ENCODE measurements at places on chromosomes 7 and 10.

- no peak for DNase-seq
These were observed 284.9 kb upstream of the COBL start for GRCh38 chr7:51601461-51601860.

DNA sequence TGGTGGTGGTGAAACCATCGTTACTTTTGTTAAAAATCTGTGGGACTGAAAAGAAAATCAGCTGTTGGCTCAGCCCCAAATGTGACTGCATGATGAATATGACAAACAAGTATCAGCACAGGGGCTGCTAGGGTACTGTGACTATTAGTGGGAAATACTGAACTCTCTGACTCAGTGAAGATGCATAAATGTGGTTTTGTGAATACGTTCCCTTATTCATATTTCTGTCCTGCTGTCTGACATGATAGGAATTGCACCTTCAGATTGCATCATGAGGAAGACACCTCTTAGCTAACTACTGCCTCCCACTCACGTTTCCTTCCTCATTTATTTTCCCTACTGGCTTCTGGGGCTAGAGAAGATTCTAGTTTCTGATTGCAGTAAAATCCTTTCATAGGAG lies 1.4 kb downstream of the CLEC5A start:
- DNase-seq = no peak

DNA sequence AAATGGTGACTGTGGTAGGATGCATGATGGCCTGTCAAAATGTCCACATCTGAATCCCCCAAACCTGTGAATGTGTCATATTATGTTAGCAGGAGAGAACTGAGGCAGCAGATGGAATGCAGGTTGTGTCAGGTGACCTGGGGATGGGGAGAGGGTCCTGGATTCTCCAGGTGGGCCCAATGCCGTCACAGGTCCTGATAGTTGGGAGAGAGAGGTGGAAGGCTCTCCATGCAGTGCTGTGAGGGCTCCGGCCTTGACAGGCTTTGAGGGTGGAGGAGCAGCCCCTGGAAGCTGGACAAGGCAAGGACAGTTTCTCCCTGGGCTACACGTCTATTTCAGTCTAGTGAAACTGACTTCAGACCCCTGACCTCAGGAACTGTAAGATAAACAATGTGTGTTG lies 330.9 kb upstream of the ZNF32 start:
- no peak for DNase-seq

DNA sequence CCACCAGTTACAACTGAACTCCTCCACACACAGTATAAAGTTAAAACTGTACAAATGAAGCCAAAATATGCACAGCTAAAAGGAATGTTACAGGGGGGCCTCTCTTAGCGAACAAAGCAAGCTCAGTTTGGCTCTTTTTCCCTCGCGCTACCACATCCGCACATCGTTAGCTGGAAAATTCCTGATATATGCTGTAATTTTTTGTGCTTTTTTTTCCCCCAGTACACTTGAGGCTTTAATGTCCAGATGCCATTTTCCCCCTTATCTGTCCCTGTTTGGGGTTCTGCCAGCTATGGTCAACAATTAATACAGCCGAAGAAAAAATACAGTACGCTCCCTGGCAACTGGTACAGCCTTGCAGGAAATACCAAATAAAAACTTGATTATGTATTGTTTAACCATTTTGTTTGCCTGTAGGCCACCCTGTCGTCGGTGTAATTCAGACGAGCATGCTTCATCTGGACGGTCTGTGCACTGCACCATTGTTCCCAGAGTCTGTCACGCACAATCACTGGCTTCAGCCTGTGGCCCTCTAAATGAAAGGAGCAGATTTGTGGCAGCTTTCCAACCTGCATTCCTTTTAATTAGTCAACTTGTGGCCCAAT lies 108.1 kb upstream of the FAM133B start:
- peak; percentile 67 for DNase-seq

GRCh38 chr7:47938574-47939165 lies 9.6 kb downstream of the PKD1L1 start:
- DNase-seq = no peak

DNA sequence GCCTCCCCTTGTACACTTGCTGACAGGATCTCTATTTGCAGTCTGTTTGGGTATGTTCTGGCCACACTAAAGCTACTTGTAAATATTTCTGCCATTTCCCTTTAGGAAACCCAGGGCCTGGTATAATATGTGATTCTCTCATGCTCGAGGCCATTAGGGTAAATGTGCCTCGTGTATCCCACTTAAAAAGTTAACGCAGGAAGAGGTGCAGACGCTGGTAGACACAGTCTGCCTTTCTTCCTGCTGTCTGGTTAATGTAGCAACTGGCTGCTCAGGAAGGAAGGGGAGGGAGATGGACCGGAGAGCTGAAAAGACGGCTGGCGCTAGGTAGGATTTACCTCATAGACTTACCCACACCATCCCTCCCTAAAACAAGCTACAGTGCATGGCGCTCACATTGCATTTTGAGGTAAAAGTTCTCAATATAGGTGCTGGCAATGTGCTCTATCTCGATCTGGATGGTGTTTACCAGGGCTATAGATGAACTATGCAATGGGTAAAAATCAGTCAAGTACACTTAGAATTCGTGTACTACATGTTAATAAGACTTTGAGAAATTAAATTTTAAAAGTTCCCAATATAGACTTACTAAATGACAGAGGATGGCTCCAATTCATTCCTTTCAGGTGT lies 125.9 kb downstream of the JAZF1 start:
- DNase-seq = peak; percentile 43

DNA sequence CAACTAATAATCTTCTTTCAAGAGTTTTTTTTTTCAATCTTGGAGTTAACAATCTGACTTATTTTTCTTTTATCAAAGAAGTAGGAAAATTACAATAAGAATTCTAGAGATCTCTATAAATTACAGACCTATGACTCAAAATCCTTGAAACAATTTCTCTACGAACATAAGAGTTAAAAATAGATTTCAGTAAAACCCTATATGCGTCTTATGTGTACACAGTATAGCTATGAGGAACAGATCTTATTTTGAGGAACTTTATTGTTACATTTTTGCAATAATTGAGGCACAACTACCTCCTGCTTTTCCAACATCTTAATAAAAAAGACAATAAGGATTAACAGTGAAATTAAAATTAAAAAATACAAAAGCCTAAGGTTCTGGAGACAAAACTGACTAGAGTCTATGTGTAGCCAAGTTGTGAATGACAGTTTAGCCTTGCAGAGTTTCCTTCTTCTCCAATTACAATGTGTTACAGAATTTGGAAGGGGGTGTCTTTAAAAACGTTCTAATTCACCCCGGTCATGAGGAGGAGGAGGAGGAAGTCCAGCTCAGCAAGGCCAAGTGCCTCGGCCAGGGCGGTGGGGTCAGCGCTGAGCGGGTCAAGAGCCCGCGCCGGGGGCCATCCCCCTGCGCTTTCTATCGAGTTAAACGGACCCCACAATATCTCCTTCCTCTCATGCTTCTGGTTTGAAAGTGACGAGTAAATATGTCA lies 40.5 kb downstream of the AMZ1 start:
- no peak for DNase-seq

- DNase-seq = peak; percentile 46
These were observed 59.3 kb downstream of the NUDCD3 start for GRCh38 chr7:44431091-44431608.

DNA sequence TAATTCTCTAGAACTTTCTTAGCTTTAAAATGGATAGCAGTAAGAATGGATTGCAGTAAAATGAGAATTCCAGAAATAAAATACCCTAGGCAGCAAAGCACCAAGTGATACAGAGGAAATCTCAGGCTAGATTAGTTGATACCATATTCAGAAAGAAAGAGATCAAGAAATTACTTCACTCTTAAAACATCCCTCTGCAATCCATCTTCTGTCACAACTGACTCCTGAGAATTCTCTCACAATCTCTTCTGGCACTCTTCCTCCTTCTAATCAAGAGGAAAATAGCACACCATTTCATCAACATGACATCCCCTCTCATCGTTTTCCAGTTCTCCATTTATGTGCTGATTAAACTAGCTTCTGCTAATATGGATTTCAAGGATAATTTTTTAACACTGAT lies 42.2 kb upstream of the LAMB1 start:
- DNase-seq = no peak

DNA sequence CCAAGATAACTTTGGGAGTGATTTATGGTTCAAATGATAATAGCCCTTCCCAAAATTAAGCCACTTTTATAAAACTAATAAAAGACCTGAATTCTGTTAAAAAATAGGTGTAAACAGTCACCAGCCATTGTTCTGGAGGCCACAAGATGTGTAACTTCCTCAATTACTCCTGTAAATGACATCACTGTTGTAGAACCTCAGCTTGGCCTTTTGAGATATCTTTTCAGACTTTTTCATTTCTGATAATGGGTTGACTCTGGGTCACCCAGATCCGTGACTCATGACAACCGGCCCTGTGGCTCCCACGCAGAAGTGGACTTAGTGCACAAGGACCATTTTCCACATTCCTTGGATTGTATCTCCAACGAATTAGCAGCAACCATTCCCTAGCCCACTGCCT lies 106.6 kb downstream of the DKK1 start:
- no peak for DNase-seq

- no peak for DNase-seq
These were observed 297.5 kb downstream of the HDAC9 start for GRCh38 chr7:18792871-18793595.

DNA sequence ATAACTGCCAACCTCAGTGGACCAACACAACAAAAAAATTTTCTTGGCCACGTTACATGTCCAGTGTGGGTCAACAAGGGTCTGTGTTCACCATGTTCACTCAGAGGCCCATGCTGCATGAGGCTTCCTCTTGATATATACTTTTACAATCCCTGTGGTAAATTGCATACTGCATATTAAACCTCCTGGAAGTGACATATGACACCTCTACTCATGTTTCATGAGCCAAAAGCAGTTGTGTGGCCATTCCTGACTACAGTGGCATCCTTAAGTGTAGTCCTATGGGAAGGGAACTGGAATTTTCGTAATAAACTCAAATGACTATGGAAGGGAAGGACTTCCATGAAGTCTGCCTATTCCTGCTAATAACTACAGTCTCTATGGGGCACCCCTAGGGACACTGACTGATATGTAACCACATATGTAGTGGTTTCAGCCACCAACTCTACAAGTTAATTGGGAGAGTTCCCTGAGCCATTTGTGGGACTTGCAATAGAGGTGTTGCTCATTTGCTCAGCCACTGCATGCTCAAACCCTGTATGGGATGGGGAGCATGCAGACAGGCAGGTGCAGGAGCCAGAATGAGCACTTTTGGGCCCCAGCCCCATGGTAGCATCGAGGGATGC lies 9.7 kb downstream of the DYNC1I1 start:
- no peak for DNase-seq

- DNase-seq = no peak
These were observed 16.2 kb upstream of the FAM204A start for GRCh38 chr10:118358327-118358726.

DNA sequence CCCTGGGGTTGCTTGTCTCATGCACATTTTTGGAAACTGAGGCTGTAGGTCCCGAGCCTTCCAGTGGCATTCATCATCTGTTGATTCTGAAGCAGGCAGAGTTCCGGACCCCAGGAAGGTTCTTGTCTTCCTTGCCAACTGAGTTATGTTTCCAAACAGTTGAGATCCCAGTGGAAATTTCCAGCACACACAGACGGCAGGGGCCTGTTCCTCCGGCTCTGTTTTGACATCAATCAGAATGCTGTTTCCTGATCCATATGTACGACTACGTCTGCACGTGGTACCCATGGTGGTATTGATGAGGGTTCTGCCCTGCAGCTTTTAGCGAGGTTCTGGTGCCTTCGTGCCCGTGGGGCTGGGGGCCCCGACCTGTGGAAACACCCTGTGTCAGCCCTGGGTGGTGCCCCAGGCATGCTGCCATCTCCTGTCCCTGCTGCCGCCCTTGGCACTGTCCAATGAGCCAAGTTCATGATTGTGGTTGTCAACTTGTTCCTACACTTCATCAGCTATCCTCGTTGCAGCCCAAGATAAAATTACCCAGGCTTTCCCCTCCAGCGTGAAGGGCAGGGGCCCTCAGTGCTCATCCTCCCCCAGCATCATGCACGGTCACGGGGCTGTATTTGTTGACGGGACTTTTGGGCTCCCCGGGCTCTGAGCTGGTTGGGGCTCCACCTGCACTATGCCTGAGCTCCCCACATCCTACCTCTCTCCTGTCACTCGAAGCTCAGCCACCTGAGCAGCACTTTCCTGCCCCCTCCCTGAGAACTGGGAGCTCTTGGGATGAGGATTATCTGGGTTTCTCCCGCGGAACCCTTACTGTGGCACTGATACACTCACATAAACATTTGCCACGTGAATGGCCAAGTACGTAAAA lies 7.8 kb upstream of the DPYSL4 start:
- DNase-seq = no peak

- DNase-seq = no peak
These were observed 13.5 kb downstream of the CHST15 start for GRCh38 chr10:124079864-124080263.

GRCh38 chr10:122505011-122505410 lies 43.7 kb downstream of the HTRA1 start:
- no peak for DNase-seq

- DNase-seq = no peak
These were observed 148.8 kb upstream of the NPY start for GRCh38 chr7:24135003-24135817.
